ENCODE measurements at places on chromosomes 2 and 18.
A peak's percentile ranks its signal among the peaks of the same experiment; 100 is the strongest.

GRCh38 chr2:19649142-19649541, 252.6 kb downstream of the TTC32 start:
- DNase-seq, result no peak

DNA sequence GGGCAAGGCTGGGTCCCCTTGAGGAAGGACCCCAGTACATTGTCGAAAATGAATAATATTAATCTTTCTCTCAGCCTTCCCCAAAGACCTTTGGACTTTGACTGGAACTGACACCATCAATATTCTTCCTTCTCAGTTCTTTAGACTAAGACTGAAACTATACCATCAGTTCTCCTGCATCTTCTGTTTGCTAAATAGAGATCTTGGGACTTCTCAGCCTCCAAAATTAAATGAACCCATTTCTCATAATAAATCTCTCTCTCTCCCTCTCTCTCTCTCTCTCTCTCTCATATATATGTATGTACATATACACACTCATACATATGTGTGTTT, 39.7 kb upstream of the VRK2 start:
- DNase-seq, result no peak

DNA sequence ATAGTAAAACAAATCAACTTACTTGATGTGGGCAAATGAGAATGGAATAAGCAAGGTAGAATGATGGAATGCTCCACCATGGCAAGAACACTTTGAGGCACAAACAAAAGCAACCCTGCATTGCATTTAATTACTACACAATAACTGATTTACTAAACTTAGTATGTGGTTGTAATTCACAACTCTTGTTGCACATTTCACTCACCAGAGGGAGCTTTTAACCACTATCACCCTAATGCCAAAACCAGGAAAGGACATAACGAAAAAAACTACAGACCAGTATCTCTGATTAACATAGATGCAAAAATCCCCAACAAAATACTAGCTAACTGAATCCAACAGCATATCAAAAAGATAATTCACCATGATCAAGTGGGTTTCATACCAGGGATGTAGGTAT, 659.8 kb downstream of the CPS1 start:
- DNase-seq, result no peak

- no peak for DNase-seq
Measured at GRCh38 chr2:205744074-205744591, 61.8 kb downstream of the NRP2 start.

DNA sequence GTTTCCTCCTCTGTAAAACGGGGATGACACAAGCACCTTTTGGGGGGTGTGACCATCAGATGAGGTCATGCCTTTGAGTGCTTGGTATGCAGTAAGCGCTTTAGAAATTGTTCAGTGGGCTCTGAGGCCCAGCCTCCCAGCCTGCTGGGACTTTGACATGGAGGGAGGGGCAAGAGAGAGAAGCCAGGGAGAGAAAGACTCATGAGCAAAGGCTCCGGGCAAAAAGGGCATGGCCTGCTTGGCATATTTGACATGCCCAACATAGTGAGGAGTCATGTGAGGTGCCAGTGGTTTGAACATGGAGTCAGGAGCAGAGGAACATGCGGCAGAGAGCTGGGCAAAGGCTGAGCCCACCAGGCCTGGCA, 14.0 kb downstream of the TNS1 start:
- no peak for DNase-seq

DNA sequence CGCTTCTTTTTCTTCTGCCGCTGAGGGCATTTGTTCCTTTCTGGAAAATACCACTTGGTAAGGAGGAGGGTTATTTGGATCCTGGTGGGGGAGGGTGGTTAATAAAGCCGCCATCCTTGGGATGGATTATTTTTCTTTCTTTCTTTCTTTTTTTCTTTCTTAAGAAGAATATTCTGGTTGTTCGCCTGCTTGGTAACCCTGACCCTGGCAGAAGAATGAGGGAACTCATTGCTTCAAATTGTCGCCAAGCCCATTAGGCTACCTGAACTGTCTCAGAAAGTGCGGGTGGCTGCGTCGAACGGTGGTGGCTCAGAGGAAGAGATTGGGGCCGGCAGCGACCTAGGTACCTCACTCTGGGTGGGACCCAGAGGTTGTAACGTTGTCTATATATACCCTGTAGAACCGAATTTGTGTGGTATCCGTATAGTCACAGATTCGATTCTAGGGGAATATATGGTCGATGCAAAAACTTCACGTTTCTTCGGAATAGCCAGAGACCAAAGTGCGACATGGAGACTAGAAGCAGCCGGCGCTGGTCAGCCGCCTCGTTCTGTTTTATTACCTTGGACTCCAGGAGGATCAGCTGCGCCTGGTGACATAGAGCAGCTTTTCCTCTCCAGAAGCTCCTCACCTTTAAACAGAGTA, 1.3 kb upstream of the HOXD4 start:
- DNase-seq, result no peak

DNA sequence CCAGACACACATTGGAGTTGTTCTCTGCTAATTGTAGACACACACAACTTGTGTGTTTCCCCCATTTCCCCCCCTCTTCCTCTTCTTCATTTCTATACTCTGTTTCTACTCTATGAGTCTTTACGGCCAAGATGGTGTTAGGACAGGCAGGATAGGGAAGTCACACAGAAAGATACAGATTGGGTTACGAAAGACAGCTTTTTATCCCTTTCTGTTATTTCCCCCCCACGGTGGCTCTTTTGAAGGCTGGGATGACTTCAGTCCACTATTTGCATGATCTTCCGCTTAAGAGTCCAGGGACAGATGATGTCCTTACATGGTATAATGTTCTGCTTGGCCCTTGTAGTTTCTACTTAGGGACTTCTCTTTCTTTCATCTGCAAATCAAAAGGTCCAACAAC, 1.6 kb upstream of the EMILIN2 start:
- no peak for DNase-seq

DNA sequence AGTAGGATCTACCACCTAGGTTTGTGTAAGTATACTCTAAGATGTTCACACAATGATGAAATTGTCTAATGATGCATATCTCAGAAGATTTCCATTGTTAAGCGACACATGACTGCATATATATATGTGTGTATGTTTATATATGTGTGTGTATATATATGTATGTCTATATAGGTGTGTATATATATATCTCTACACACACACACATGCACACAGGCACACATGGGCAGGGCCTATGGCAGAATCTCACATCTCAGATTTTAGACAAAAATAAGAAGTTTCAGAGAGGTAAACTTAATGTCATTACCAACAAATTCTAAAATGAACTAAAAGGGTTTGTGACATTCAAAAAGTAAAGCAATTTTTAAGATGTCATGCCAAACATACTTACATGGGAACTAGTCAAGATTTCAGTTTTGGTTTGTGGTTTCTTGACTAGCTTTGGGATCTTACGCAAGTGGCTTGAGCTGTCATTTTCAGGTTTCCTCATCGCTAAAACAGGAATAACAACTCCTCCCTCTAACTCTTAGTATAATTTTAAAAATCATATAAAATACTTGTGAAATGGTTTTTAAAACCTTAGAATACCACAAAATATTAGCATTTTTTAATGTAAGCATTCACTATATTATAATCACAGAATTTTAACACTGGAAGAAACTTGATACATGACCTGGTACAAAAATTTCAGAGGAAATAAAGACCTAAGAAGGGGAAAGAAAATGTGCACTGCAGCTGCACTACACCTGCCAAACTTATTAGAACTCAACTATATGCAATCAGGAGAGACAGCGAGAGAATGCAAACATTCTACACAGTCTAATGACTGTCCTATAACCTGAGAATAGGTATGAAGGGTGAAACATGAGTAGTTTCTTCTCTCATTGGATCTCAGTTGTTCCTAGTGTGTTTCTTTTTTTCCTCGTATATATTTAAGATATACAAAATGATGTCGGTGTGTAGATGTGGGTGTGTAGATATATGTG, 75.7 kb downstream of the TTC21B start:
- no peak for DNase-seq

DNA sequence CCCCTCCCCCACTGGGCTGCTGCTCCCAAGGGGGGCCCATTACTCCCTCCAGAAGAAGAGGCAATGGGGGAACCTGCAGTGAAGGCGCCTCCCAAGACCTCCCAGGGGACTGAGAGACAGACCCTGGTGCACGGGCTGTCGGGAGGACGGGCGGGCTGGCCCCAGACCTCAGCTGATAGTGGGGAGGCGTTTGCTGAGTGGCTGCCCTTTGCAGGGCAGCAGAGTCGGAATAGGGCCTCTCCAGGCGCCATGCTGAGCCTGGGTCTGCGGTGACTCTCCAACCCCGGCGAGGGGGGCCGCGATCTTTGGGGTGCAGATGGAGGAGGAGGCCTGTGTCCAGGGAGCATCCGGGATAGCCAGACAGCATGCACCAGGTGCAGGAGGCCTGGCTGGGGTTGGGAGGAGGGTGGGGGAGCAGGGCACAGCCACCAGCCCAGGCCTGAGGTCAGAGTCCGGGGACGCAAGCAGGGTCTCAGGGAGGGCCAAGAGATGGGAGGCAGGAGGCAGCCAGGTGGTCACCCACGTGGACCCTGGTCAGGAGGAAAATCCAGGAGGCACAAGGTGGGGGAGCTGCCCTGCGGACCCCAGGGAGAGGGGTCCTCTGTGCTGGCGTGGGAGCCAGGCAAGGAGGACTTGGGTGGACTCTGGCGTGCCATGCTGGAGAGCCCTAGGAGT, 11.0 kb downstream of the CROCC2 start:
- DNase-seq, result no peak

GRCh38 chr2:183998041-183998796, 600.1 kb upstream of the ZNF804A start:
- DNase-seq, result no peak

DNA sequence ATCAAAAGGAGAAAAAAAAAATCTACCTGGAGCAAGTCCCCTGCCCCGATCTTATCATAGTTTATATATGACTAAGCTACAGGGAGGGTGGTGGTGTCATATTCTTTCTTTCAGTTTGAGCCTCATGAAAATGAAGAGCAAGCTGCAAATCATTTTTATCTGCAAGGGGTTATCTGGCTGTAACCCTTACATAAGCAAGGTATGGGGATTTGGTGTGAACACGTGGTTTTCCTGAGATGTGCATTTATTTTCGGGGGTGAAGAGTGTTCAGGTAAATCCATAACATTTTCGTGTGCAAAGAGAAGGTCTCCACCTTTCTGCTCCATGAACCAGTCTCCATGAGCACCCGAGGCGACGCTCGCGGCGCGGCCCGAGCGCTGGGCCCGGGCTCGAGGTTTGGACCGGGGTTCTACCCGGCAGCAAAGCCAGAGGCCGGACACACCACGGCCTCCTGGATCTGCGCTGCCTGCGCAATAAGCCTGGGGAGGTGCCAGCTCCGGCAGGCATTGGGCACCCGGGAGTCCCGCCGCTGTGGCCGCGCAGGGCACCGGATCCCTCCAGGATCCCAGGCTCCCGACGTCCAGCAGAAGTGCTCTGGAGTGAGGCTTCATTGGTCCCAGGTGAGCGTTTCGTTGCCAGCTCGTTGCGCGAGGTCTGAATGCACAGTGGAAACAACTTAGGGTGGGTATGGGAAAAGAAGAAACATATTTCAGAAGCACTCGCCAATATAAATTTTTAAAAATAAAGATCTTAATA, 36.1 kb upstream of the GPD2 start:
- peak; percentile 16 for DNase-seq

GRCh38 chr2:151946250-151946884, 118.1 kb upstream of the ARL5A start:
- no peak for DNase-seq

DNA sequence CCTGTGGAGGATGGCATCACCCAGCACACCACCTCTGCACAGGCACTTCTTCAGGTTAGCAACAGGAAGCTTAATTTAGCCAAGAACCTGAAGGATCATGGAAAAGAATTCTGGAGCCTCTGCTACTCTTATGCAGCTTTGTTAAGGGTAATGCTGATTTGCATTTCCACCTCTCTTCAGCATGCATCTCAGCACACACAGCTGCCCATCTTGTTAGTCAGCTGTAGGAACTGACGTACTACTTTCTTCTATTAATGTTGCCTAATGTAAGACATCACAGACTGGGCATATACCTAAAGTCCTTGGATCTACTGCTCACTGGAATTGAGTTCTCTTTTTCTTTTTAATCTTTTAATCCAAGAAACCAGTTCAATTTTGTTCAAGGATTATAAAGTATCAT, 181.0 kb downstream of the SPP2 start:
- DNase-seq, result no peak

GRCh38 chr2:213046431-213046830, 105.0 kb downstream of the IKZF2 start:
- no peak for DNase-seq

- DNase-seq, result peak; percentile 46
Measured at GRCh38 chr2:231708773-231709635, 679 bp downstream of the PTMA start.

DNA sequence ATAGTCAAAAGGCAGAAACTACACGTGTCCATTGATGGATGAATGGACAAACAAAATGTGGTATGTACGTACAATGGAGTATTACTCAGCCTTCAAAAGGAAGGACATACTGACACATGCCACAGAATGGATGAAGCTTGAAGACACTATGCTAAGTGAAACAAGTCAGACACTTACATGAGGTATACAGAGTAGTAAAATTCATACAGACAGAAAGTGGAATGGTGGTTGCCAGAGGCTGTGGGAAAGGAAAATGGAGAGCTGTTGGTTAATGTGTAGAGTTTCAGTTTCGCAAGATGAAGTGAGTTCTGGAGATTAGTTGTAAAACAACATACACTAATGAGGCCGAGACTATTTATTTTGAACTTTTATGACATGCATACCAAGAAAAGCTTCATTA, 67.4 kb upstream of the EPB41L3 start:
- no peak for DNase-seq

DNA sequence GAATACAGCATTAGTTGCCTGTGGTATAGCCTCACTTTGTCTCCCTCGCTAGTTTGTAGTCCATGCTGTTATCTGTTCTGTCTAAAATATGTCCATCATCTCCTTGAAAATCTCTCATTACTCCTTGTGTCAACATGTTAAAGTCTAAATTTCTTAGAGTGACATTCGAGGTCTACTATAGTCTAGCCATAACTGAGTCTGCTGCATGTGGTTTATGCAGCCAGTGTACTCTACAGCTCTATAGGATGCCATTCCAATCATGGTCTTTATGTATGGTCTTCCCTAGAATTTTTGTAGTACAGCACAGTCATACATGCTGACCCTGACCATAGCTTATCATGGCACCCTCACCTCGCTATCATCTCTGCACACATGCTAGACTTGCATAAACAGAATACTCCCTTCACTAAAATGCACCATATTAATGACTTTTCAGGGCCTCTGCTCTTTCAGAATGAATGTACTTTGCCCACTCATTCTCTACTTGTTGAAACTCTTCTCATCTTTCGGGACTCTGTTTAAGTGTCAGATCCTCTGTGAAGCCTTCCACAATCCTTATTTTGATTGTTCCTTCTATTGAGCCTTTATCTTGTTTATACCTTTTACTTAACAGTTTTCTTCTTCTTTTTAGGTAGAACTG, 12.8 kb downstream of the TANK start:
- no peak for DNase-seq

- no peak for DNase-seq
Measured at GRCh38 chr2:224572338-224572737, 12.8 kb downstream of the CUL3 start.

All from stimulated activated CD4-positive, alpha-beta T cell treated with anti-CD3 and anti-CD28 coated beads, Interleukin-12 subunit alpha, Interleukin-12 subunit beta, amount 100 ng/mL, for 24 hours (primary cell).